ENCODE measurements at places on chromosomes 16 and 17. TPM values are rescaled to one million over a fixed set of nuclear protein-coding genes. Genes with fewer than 3 reads are reported as not detected.

Gene SLC38A8
- not detected for polyA plus RNA-seq

Gene PRR29
- 0.45 TPM for polyA plus RNA-seq

Gene LMF1
- 7.8 TPM for polyA plus RNA-seq

Gene TMEM219
- 97.4 TPM for polyA plus RNA-seq

Gene ABCA3
- polyA plus RNA-seq: 6.9 TPM

Gene ADAD2
- 2.9 TPM for polyA plus RNA-seq

Gene ZNF469
- polyA plus RNA-seq: 0.84 TPM

Gene SMIM5
- polyA plus RNA-seq: 13.5 TPM

Gene ADORA2B
- 0.38 TPM for polyA plus RNA-seq

Gene MPP2
- polyA plus RNA-seq: 8.8 TPM

Gene MILR1
- polyA plus RNA-seq: 2.5 TPM

Gene CLDN9
- polyA plus RNA-seq: 0.41 TPM

Gene KRTAP4-3
- not detected for polyA plus RNA-seq

Gene SMPD3
- 0.14 TPM for polyA plus RNA-seq

Gene SLFN14
- polyA plus RNA-seq: not detected

Gene VPS35
- polyA plus RNA-seq: 26.7 TPM

All from right cardiac atrium (tissue), 5 donors.